Astrocyte (in vitro differentiated cells and primary cell): ENCODE measurements at places on chromosomes 1 and 21.

DNA sequence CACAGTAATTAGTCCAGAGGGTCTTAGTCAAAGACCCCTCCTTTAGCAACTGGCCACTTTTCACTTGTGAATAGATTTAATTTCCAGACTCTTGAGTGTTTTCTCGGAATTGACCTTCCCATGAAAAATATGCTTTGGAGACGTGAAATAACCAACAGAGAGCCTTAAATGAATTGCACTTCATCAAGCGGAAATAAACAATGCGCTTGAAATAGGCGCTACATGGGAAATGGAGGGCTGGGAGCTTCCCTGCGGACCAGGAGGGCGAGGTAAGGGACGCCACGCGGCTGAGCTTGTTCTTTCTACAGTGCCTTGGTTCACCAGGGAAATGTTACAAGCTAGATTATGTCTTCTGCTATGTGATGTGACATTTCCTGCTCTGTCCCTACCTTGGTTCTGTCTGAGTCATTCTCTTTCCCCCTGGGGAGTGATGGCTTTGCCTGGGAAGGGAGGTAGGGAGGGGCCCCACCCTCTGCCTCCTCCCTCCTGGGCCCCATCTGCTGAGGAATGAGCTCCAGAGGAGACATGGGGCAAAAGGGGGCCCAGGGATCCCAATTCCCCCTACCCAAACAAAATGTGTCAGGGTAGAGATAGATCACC is 619.3 kb downstream of the PTPRU start:
- DNase-seq, result no peak

DNA sequence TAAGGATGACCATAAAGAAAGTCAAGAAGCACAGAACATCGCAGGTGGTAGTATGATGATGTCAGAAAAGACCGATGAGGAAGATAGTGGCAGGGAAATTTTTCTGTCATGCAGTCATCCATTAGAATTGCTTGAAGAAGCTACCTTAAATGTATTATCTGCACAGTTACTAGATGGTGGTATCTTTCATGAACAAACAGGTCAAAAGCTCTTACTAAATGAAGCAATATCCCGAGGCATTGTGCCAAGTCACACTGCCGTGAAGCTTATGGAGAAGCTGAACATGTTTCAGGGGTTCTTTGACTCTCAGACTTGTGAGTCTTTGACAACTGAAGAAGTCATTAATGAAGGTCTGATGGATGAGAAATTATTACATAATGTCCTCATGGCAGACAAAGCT is 128.8 kb downstream of the MACF1 start:
- DNase-seq, result no peak

DNA sequence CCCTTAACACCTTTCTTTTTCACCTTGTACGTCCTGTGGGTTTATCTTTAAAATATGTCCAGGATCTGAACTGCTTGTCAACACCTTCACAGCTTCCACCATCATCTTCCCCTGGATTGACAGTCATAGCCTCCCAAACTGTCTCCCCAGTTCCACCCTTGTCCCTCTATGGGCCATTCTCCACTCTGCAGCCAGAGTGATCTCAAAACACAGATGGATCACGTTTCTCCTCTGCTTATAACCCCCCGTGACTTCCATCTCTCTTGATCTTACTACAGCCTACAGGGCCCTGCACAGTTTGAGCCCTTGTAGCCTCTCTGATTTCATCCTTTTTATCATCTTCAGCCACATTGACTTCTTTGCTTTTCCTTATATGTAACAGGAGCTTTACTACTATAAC is 4.3 kb downstream of the INSRR start:
- DNase-seq, result no peak

- DNase-seq, result no peak
Measured at GRCh38 chr21:41364308-41364707, 2.5 kb downstream of the MX2 start.

GRCh38 chr1:100051401-100051800 is 81.3 kb downstream of the SASS6 start:
- no peak for DNase-seq

GRCh38 chr1:186869526-186870228 is 40.9 kb downstream of the PLA2G4A start:
- DNase-seq, result no peak

DNA sequence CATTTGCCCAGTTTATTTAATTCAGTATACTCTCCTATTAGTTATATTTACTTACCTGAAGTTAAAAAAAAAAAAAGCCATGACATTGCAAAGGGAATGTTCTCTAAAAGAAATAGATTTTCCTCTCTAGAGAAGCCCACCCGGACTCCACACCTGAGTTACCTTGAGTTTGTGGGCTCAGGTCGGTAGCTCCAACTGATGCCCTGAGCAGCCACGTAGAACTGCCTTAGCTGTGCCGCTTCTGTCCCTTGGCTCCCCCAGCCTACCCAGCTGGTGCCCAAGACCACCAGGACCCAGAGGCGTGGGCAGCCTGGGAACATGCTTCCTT is 250 bp downstream of the F5 start:
- no peak for DNase-seq

GRCh38 chr1:95558791-95559190 is 324.8 kb downstream of the RWDD3 start:
- DNase-seq, result no peak

DNA sequence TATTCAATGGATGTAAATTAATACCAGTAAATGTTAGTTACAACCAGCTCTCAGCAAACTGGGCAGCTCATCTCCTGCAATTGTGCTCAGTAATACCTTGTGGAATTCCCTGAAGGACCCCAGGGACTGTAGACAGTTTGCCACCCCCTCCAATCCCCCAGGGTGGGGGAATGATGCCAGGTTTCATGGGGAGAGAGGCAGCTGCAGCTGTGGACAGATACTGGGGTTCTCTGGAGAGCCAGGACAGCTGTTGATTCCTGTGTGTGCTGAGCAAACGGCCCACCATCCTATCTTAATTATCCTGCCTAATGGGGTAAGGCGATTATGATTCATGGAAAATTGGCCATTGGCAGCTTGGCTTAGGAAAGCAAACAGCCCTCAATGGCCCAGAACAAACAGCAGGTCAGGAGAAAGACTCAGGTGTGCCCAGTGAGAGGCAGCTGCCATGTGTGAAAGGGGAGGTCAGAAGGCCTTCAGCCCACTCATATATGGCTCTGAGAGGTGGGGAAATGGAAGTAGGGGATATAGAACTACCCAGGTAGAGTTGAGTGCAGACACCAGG is 148.9 kb upstream of the CTTNBP2NL start:
- DNase-seq, result no peak

DNA sequence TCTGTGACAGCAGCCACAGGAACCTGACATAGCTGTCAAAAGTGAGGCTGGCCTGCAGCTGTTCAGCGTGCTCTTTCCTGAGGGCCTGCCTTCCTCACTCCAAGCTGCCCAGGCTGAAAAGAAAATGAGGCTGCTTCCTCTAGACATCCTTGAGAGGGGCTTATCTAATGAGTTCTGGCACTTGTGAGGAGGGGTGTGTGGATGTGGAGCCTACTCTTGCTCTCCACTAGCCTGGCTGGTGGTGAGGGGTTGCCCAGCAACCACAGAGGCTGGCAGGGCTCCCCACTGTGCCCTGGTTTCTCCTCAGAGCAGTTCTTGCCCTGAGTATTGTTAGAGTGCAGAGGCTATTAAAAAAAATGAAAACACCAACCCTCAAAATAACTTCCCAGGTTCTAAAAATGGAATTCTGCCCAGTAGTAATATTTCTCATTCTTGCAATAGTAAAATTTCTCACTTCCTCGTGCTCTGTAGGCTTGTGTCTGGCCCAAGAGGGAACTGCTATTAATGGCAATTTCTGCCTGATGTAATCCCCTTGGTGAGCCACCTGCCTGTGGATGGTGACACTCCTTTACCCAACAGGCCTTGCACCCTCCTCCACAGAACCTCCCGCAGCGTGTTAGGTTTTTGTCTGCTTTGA is 52.6 kb upstream of the EPS8L3 start:
- DNase-seq, result no peak

DNA sequence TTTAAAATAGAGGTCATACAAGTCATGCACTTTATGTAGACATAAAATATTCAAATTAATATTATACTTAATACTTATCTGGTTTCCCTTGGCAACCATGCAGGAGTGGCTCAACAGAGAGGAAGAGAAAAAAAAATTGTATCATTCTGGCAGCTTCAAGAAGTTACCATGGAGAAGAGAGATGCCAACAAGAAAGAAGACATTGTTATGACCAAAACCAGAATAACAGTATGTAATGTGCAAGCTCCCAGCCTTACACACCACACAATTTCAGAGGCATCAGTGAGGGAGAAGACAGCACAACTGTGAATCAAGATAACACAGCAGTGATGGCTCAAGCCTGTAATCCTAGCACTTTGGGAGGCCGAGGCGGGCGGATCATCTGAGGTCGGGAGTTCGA is 49.1 kb upstream of the RCOR3 start:
- no peak for DNase-seq

DNA sequence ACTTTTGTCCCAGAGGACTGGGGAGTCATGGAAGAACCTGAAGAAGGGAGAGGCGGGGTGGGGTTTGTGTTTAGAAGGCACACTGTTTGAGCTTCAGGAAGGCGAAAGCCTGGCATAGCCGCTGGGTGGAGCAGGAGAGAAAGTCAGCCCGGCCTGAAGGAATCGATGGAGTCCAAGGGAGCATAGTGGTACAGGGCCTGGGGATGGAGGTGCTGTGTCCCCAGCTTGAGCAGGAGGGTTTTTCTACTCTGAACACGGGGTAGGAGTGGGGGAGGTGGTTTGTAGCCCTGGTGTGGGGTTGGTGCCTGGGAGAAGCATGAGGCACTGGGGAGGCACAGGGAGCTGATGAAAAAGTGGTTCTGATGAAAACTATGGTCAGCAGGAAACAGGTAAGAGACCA is 4.7 kb upstream of the CCDC24 start:
- no peak for DNase-seq
